GM12892 (cell line): ENCODE measurements at places on chromosomes 4 and X.

DNA sequence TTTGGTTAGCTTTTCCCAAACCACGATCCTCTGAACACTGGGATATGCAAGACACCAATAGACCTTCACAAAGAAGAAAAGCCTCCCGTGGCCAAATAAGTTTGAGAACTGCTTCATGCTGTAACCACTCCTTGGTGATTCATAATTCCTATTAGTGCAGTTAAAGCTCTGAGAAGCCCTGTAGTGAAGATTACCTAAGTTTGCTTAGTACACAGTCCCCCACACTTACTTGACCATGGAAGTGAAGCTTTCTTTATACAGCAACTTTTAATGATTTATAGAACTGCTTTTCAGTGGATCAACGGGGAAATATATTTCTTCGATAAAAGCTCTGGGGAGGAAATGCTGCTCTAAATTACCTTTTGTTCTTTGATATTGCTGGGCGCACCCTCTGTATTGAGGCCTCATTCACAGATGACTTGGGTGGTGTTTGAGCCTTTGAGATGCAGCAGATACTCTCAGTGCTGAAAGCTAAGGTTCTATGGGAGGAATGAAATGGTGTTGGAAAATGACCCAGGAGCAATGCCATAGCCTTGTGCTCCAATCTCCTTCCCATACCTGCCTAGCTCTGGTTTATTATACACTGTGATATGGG lies 67.4 kb downstream of the CBLL2 start:
- no peak for DNase-seq

DNA sequence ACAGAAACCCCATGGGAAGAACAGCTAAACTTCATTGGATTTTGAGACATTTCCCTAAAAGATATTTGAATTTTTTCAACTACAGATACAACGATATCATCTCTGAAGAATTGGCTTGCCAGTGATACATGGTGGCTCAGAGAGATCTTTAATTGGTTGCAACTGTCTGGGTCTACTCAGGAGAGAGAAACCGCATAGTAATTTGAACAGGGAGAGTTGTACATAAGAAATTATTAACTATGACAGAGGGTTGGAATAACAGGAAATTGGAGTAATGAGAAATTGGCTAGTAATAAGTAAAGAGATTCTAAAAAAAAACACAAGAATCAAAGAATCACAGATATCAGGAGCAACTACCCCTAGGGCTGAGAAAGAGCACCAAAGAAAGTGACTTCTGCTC lies 118.4 kb downstream of the KLHL13 start:
- DNase-seq, result no peak

DNA sequence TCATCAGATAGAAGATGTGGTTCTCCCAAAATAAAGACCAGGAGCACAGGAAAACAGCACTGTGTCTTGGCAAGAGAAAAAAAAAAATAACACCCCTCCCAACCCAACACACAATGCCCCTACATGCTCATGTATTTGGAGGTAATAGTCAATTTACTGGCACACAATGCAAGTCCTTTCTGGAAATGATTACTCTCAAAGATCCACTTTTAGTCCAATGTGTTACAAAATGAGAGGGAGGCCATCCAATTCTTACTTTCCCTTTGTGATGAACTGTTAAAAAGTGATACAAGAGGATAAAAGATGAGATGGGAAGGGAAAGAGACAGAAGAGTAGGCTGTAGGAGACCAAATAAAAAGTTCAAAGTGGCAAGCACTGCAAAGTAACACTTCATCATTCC lies 180.3 kb upstream of the DKK2 start:
- no peak for DNase-seq

DNA sequence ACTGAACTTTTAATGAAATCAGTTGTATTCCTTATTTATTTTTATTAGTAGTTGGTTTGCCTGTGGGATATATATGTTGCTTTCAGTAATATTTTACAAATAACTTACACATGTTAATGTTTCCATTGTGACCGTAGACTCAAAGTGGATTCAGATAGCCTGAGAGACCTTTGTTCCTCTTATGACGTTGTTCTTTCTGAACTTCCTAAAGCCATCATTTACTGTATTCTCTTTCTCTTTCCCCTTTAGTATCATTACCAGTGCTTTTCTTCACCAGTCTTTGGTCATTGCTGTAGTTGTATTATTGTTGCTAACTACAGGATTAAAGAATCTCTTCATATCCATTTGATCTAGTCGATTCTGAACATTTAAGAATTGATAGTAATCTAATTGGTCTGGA lies 4.3 kb downstream of the STIM2 start:
- DNase-seq, result no peak

- DNase-seq, result no peak
These were observed 30.5 kb downstream of the PLAC8 start for GRCh38 chr4:83083925-83084475.

DNA sequence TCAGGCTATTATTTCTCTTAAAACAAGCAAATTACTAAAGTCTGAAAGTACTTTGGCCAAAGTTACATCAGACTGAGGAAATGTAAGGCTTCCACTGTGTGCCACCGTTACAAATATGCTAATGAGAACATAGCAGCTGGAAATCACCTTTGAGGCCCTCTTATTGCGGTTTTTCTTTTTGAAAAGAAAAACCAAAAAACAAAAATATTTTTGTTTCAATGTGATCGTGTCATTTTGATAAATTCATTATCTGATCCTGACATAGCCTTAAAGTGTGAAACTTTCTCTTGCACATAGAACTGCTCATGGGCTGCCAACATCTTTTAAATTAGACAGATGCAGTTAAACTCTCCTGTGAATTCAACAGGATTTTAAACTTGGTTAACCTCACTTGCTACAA lies 2.8 kb upstream of the TIFA start:
- DNase-seq, result no peak

GRCh38 chr4:158051401-158052235 lies 121.2 kb downstream of the GASK1B start:
- no peak for DNase-seq

GRCh38 chr4:29559286-29559685 lies 1160.9 kb upstream of the PCDH7 start:
- no peak for DNase-seq

- no peak for DNase-seq
These were observed 38.9 kb downstream of the ACOX3 start for GRCh38 chr4:8401665-8402064.
